ENCODE measurements at places on chromosomes 7 and 10.

DNA sequence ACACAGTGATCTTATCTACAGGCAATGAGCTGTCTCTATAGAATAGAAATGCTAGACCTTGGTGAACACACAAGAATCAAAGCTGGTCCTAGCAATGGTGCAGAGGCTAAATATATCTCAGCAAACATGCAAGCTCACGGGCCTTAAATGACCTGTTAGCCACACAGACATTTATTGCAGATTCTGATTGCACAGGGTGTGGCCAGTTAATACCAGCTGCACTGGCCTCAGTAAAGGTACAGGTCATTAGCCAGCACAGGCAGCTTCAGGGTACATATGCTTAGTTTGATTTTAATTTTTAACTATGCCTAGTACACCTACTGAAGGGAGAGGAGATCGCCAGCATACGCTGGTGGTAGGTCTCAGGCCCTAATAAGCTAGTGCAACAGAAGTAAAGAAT, 265.4 kb upstream of the DGKB start:
- no peak for DNase-seq

DNA sequence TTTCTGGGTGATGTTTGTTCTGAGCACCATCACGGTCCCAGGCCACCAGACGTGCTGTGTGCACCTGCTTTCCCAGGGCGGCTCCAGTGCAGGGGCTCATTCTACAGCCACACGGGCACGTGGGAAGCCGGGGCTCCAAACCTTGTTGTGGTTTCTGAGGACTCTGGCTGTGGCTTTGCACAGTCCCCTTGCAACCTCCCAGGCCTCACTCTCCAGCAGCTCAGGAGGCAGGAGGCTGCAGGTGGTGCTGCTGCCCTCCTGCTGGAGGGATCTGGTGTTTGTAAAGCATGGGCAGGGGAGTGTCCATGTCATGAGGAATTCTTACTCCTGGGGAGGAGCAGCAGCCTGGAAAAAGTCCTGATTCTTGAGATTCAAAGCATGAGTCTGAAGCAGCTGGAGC, 54.3 kb downstream of the INSYN2A start:
- DNase-seq: no peak

DNA sequence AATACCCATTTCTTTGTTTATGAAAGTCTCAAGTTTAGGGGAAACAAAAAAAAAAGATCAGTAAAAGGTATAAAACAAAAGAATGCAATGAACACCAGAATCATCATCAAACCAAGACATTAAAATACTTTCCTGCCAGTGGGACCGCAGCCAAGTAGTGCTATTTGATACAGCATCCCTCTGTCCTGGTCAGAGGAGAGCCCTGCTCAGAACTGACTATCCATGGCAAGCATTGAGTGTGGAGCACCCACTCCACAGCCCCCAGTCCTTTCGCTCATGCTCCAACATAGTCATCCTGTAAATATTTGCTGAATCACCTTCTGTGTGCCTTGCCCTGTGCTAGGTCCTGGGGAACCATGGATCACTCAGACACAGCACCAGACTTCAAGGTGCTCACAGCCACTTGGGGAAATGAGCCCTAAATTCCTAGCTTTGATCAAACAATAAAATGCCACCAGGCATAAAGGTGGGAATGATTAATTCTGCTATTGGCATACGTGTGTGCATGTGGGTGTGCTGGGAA, 213.6 kb upstream of the TBX20 start:
- DNase-seq: no peak

GRCh38 chr7:131795400-131795799, 239.0 kb upstream of the PODXL start:
- DNase-seq: no peak

DNA sequence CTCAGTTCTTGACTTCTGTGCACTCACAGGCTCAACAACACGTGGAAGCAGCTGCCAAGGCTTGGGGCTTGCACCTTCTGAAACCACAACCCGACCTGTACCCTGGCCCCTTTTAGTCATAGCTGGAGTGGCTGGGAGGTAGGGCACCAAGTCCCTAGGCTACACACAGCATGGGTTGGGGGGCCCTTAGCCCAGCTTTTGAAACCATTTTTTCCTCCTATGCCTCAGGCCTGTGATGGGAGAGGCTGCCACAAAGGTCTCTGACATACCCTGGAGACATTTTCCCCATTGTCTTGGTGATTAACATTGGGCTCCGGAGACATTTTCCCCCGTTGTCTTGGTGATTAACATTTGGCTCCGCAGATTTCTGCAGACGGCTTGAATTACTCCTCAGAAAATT, 38.6 kb downstream of the RALA start:
- no peak for DNase-seq

DNA sequence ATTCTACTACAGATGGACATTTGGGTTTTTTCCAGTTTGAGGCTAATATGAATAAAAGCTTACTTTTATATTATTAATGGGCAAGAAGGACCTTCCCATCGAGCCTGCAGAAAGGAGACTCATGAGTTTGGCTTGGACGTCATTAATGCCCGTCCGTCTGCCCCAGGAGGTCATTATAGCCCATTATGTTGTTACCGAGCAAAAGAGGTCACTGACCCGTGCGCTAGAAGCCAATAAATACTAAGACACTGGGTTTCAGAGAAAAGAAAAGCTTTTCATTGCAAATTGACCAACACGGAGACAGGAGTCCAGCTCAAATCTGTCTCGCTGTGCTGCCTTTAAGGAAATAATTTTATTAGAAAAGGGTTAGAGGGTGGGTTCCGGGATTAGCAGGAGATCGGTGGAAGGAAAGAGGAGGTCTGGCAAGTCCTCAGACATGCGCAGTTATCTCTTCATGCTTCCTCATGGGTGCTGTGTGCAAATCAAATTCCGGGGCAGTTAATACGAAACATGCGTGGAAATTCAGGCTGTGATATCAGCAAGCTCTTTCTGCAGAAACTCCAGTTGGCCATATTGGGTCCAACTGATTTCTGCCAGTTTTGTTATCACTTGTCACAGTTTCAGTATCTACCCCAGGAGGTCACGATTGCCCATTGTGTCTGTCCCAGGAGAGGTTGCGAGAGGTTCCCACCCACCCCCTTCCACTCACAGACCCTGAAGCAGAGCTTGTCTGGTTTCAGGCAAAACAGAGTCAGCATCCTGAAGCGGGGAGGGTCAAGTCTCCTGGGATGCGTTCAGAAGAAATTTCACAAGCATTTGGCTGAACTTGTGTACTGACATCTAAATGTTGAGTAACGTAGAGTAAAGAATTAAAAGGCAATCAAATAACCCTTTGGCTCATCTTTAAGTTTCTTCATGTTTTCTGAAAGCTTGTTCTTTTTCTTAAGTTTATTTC, 1.1 kb upstream of the GALNTL5 start:
- no peak for DNase-seq

DNA sequence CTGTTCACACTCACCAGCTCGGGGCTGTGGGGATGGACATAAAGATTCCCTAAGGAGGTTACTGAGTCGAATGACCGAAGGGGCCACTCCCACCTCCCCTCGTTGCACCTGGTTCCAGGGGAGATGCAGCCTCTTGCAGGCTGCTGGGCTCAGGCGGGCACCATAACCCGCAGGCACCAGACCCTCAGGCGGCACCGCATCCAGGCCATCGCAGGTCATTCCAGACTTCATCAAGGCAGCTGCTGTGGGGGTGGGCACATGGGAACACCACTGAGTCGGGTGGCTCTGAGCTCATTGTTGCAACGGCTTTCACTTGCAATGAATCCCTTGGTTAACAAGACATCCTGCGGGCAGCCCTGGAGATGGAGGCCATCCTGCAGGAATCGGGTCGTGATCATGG, 221.7 kb downstream of the TCERG1L start:
- DNase-seq: no peak

DNA sequence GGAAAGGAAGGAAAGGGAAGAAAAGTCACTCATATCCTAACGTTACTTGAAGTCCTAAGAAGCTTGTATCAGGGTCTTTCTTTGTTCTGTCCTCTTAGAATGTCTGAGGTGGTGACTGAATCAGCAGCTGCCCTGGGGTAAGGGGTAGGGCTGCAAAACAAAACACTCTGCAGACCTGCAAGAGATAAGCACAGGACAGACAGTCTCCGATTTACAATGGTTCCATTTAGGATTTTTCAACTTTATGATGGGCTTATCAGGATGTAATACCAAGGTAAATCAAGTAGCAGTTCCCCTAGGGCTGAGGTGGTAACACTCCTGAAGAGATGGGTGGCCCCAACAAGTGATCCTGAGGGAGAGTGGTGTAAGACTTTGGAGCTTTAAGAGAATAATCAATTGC, 16.5 kb downstream of the KDM7A start:
- DNase-seq: no peak

- peak; percentile 0 for DNase-seq
Observed at GRCh38 chr7:128738570-128739047, 550 bp upstream of the CALU start.

GRCh38 chr7:84658286-84658685, 463.7 kb upstream of the SEMA3A start:
- DNase-seq: no peak

DNA sequence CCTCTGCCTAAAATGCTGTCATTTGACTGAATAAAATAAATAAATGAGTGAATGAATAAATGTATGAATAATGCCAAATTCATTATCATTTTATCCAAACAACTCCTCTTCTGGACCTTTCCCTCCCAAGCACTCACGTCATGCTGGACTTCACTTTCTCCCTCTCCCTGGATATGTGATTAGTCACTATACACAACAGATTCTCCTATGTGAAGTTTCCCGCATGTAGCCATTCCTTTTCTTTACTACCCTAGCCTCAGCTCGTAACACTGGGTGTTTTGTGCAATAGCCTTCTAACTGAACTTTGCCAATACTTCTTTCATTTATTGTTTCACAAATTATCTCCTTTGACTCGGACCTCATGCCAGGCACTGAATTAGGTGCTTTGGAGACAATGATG, 87.6 kb upstream of the IL6 start:
- no peak for DNase-seq

- DNase-seq: peak; percentile 21
Observed at GRCh38 chr10:22437620-22438588, 92.6 kb downstream of the SPAG6 start.

- DNase-seq: no peak
Observed at GRCh38 chr7:42236266-42236975, 588 bp downstream of the GLI3 start.

DNA sequence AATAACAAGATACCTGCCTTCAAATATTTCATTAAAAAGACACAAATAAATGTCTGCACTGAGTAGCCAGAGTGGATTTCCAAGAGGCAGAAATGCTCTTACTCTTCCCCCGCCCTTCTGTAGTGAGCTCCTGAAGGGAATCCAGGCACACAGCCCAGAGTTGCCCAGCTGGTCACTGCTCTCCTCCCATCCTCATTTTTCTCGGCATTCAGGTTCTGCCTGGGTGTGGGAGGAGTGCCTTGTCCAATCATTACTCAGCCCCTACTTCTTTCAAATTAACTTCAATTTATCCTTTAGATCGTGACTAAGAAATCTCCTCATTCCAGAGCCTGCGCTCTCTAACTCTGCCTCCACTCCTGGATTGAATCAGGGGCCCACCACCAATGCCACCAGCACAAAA, 12.2 kb downstream of the CCDC6 start:
- DNase-seq: no peak

DNA sequence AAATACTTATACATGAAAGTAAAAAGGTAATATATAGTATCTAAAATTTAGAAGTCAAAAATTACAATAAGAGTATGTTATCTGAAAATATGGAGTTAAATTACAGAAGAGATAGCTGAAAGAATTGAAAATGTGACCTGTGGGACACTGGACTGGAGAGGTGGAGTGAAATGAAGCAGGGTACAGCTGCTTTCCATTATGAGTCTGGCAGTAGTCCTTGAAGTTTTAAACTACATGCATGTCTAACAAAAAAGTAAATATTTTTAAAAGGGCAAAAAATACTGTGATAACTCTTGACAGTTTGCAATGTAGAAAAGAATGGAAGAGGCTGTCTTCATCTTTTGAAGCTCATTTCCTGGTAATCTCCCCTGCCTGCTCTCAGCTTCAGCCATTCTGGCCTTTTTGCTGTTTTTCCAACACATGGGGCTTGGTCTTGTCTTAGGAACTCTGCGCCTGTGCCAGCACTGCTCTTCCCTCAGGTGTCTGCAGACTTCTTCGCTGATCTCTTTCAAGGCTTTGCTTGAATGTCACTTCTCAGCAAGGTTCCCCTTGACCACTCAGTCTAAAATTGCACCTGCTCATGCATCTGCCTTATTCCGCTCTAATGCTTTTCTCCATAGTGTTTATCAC, 36.9 kb downstream of the PTPRZ1 start:
- no peak for DNase-seq

GRCh38 chr10:112509558-112510291, 62.7 kb downstream of the VTI1A start:
- no peak for DNase-seq

DNA sequence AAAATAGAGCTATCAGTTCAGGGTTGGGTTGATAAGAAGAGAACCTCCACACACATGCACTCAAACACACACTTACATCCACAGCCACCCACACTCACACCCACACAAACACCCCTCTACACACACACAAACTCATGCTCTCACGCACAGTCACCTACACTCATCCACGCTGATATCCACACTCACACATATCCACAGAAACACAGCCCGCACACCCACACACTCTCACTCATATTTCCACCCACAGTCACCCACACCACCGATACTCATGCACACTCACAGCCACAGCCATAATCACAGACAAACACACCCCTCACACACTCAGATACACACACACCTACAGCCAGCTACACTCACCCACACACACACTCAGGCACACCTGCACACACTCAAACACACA, 333.0 kb upstream of the TPK1 start:
- DNase-seq: no peak

GRCh38 chr10:74637685-74638084, 188.7 kb upstream of the KAT6B start:
- DNase-seq: no peak

GRCh38 chr10:28879875-28880682, 202.8 kb downstream of the BAMBI start:
- DNase-seq: no peak

DNA sequence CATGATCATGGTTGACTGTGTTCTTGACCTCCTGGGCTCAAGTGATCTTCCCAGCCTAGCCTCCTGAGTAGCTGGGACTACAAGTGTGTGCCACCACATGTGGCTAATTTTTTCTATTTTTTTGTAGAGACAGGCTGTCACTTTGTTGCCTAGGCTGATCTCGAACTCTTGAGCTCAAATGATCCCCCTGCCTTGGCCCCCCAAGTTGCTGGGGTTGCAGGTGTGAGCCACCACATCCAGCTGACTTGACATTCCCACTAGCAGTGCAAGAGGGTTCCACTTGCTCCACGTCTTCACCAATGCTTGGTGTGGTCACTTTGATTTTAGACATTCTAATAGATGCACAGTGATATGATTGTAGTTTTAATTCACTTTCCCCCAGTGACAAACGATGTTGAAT, 25.1 kb downstream of the CYP26A1 start:
- DNase-seq: no peak

DNA sequence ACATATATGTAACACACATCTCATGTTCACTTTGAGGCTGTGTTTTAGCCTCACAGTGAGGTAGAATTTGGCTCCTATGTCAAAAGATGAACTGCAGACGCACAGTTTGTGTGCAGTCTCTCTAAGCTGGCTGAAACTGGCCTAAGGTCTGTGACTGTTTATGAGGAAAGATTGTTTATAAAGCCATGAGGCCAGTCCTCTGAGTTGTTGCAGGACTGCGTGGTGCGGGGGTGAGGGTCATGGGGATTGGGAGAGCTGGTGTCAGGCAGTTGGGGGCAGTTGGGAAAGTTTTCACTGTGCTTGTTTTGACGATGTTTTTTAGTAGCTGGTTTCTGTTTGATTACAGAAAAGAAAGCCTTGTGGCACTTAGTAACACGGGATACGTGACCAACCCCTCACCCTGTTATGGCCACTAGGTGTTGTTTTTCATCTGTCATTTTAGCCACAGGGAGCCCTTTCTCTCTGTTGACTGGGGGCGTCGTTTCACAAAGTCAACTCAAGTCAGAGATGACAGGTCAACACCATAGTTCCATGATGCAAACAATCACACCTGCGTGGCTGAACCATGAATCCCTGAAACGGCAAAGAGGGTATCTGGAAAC, 310.9 kb downstream of the CCDC3 start:
- DNase-seq: no peak
